NCI-H510A treated with DMSO at 0.1 percent for 48 hours (cell line): ENCODE measurements at places on chromosomes 5 and 9.

GRCh38 chr5:14721990-14722656, 57.6 kb downstream of the OTULIN start:
- no peak for DNase-seq

DNA sequence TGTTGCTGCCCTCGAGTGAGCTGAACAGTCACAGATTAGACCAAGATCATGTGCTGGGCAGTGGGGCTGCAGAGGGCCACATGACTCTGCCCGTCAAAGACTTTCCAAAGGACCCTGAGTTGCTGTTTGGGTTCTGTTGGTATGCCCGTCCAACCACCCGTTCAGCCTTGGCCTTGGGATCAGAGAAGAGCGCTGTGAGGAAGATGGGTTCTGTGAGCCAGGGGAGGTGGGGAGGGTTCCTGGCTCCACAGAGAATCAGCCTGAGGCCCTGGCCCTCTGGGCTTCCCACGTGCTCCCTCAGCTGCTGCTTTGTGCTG, 72.6 kb downstream of the RGS3 start:
- no peak for DNase-seq

- no peak for DNase-seq
Measured at GRCh38 chr5:174307656-174308271, 262.3 kb downstream of the NSG2 start.

GRCh38 chr5:168291342-168291963, at the start of gene WWC1:
WWC1 (plus strand) TSS chr5:168291645; CDS start chr5:168292153, 508 bp downstream.
- DNase-seq: peak; percentile 75

- no peak for DNase-seq
Measured at GRCh38 chr9:84659313-84659712, 10.2 kb upstream of the NTRK2 start.

DNA sequence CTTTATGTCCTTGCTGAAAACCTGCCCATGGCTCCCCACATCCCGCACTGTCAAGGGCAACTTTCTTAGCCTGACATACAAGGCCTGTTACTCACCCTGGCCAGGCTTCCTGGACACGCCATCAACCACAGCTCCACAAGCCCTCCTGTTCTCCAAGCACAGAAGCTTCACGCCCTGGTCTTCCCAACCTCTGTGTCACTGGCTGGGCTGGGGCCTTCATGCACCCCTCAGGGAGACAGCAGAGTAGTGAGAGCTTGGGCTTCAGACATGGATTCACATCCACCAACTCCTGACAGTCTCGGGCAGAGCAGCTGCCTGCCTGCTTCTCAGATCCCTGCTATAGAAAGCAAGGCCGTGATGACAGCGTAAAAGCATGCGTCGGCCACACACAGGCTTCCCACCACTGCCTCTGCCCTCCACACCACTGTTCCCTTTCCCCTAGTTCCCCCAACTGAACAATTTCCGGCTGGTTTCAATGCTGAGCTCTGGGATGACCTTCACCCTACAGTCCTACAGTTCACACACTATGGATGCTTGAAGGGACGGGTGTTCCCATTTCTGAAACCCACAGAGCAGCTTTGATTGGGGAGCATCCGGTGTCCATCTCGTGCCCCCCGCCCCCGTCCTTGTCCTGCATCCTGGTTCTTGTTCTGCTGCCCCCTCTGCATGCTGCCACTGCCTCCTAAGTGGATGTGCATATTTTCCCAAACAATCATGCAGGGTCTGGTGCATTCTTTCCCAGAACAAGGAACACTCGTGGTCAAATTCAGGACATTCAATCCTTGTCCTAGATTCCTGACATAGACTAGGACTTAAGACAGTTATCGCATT, 33.4 kb upstream of the ADAMTS2 start:
- DNase-seq: no peak

GRCh38 chr9:34334916-34335315, 5.5 kb downstream of the NUDT2 start:
- DNase-seq: no peak

DNA sequence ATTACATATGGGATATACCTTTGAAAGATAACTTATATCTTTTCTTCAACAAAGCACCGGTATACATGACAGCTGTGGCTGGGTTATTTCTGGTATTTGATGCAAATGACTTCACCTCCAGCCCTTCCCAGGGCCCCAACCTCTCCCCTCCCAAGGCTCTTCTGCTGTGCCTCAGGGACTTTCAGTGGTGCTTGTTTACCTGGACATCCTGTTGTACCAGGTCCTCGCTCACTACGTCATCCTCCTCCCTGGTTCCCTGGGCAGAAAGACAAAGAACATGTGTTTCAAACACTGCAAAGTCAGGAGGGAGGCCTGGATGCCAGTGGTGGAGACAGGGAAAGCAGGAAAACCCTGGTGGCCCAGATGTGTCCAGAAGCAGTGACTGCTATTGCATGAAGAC, 23.4 kb downstream of the ANXA6 start:
- peak; percentile 74 for DNase-seq

- no peak for DNase-seq
Measured at GRCh38 chr5:98768960-98769209, 4.6 kb upstream of the RGMB start.

DNA sequence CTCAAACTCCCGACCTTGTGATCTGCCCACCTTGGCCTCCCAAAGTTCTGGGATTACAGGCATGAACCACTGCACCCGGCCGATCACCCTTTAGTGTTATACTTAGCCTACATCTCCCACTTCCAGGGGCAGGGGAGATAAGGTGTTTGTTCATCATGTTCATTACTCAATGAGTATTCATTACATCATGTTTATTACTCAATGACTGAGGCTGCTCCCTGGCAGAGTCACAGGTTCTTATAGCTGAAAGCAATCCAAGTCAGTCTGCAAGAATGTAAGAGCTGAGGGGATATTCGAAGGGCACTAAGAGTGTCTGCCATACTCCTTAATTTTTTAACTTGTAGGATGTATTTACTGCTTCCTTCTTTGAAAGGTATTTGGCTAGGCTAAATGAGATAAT, 214.2 kb downstream of the SPATA31D1 start:
- DNase-seq: no peak

- DNase-seq: no peak
Measured at GRCh38 chr5:40405996-40406740, 273.5 kb upstream of the PTGER4 start.
